Activated T-cell treated with anti-CD3 and anti-CD28 coated beads, Interleukin-2, amount 50 U/mL, for 48 hours (primary cell): ENCODE measurements at places on chromosomes 12 and 14.

GRCh38 chr14:83575301-83575700, 1954.6 kb upstream of the FLRT2 start:
- no peak for DNase-seq

GRCh38 chr14:88322504-88323085, 474 bp downstream of the KCNK10 start:
- DNase-seq: no peak

GRCh38 chr12:49323524-49324097, 556 bp downstream of the TROAP start:
- DNase-seq: no peak

- no peak for DNase-seq
Measured at GRCh38 chr12:89965993-89966392, 257.4 kb upstream of the ATP2B1 start.

DNA sequence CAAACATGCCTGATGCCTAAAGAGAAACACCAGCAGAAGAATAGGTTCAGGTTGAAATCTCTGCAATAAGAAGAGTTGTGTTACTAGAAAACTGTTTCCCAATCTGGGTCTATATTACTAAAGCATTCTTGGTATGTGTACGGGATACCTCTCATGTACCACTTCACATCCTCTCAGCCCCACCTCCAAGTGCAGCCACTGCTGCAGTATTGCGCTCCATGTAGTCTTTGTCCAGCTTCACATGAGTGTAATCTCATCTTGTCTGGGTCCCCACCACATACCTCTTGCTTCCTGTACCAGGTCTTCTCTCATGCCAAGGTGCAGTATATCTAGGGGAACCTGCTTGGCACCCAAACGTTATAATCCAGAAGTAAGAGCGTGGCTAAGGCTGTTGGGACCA, 187.5 kb upstream of the EEA1 start:
- no peak for DNase-seq
